Activated naive CD4-positive, alpha-beta T cell (primary cell): ENCODE measurements at places on chromosomes 3 and 15.

DNA sequence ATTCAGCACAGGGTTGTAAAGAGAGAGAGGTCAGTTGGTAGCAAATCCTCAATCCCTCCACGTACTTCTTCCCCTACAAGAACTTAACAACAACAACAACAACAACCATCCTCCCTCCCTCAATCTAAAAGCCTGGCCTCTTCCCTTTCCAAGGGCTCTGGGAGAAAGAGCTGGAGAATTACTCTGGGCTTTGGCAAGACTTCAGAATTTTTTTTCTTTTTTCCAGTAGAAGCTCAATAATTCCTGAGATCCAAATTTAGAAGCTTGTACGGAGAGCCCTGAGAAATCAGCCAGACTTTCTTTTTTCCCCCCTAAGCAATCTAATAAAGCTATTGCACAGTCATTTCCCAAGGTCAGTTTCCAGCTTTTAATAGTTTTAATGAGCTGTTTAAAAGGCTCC lies 95.8 kb upstream of the CACNA2D3 start:
- no peak for DNase-seq

GRCh38 chr3:57796261-57796660 lies 40.2 kb downstream of the SLMAP start:
- DNase-seq, result no peak

- no peak for DNase-seq
These were observed 122.3 kb upstream of the AADACL2 start for GRCh38 chr3:151611419-151611818.

- no peak for DNase-seq
These were observed 425.8 kb downstream of the ERC2 start for GRCh38 chr3:56042326-56042951.

- DNase-seq, result no peak
These were observed 190.7 kb upstream of the NDN start for GRCh38 chr15:23877502-23878412.

- DNase-seq, result no peak
These were observed 461.7 kb upstream of the DPH6 start for GRCh38 chr15:36007699-36008098.

GRCh38 chr3:160114355-160114995 lies 110.7 kb upstream of the C3orf80 start:
- DNase-seq, result no peak

- DNase-seq, result no peak
These were observed 31.5 kb downstream of the MGLL start for GRCh38 chr3:127790882-127791183.

DNA sequence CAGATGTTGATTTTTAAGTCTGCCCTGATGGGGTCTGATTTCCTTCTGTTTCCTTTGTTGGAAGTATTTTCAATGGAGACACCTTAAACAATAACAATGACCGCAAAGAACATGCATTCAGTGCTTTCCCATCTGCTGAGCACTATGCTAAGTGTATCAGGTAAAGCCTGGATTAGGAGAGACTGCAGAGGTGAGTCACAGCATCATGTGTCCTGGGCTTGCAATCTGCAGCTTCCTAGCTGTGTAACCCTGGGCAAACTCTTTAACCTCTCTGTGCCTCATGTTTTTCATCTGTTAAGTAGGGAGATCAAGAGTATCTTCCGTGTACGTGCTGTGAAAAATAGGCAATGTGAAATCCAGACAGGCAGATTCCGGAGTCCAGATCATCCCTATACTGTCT lies 13.3 kb upstream of the CHRNB4 start:
- DNase-seq, result no peak
